Mononuclear cell (primary cell): ENCODE measurements at places on chromosomes 2 and 18. TPM values are rescaled to one million over a fixed set of nuclear protein-coding genes. Genes with fewer than 3 reads are reported as not detected.

The C2orf74 gene
- total RNA-seq, result 3.8 TPM

The MYCN gene
- 0.10 TPM for total RNA-seq

The ARHGAP25 gene
- 28.2 TPM for total RNA-seq

The TMEM163 gene
- total RNA-seq, result 0.63 TPM

The PDCD1 gene
- total RNA-seq, result 2.0 TPM
